ENCODE measurements at places on chromosomes 2 and 18.
A peak's percentile ranks its signal among the peaks of the same experiment; 100 is the strongest.

DNA sequence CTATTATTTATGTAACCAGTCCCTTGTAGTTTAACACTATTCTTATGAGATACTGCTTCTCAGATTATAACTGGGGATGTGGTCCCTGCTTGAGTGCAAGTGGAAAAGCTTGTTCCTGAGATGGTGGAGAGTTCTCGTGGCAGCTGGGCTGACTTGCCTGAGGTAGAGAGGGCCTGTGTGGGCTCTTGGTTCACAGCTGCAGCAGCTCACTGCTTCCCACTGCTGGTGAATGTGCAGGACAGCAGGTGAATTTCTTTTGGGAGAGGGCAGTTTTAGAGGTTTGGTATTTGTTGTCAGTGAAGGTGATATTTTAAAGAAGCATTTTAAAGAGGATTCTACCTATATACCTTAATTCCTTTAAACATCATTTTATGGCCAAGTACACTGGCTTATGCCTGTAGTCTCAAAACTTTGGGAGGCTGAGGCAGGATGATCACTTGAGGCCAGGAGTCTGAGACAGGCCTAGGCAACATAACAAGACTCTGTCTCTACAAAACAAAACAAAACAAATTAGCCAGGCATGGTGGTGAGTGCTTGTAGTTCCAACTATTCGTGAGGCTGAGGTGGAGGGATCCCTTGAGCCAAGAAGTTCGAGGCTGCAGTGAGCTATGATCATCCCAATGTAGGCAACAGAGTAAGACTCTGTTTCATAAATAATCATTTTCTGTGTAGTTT, 94.8 kb downstream of the MTA3 start:
- peak; percentile 34 for DNase-seq

DNA sequence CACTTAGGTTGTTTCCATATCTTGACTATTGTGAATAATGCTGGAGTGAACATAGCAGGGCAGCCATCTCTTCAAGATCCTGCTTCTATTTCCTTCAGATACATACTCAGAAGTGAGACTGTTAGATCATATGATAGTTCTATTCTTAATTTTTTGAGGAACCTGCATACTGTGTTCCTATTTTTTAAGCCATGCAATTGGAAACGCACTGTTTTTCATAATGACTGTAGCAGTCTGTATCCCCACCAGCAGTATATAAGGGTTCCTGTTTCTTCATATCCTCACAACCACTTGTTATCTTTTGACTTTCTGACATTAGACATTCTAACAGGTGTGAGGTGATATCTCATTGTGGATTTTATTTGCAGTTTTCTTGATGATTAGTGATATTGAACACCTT, 15.5 kb downstream of the NEURL3 start:
- no peak for DNase-seq

DNA sequence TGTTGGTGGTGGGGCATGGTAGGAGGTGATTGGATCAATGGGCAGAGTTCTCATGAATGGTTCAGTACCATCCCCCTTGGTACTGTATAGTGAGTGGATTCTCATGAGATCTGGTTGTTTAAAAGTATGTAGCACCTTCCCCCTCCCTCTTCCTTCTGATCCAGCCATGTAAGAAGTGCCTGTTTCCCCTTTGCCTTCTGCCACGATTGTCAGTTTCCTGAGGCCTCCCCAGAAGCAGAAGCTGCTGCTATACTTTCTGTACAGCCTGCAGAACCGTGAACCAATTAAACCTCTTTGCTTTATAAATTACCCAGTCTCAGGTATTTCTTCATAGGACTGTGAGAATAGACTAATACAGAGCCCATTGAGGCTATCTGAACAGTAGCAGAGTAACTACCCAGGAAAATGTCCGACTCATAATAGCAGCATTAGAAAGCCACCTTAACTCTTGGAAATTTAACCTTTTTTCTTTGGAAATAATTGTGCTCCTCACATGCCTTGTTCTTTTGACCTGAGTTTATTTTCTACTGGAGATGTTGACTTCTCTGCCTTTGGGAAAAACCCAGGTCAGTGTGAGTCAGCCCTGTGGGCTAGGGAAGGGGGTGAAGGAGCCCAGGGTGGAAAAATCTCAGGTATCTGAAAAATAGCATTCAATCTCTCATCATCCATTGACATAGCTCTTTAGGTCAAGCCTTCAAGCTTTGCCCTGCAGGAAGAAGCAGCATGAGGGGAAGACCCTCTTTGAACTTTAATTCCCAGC, 18.1 kb downstream of the CYP1B1 start:
- no peak for DNase-seq

- DNase-seq, result no peak
These were observed 142.3 kb downstream of the ZNF407 start for GRCh38 chr18:74739926-74740325.

GRCh38 chr2:105519516-105519915, 120.7 kb upstream of the FHL2 start:
- no peak for DNase-seq

DNA sequence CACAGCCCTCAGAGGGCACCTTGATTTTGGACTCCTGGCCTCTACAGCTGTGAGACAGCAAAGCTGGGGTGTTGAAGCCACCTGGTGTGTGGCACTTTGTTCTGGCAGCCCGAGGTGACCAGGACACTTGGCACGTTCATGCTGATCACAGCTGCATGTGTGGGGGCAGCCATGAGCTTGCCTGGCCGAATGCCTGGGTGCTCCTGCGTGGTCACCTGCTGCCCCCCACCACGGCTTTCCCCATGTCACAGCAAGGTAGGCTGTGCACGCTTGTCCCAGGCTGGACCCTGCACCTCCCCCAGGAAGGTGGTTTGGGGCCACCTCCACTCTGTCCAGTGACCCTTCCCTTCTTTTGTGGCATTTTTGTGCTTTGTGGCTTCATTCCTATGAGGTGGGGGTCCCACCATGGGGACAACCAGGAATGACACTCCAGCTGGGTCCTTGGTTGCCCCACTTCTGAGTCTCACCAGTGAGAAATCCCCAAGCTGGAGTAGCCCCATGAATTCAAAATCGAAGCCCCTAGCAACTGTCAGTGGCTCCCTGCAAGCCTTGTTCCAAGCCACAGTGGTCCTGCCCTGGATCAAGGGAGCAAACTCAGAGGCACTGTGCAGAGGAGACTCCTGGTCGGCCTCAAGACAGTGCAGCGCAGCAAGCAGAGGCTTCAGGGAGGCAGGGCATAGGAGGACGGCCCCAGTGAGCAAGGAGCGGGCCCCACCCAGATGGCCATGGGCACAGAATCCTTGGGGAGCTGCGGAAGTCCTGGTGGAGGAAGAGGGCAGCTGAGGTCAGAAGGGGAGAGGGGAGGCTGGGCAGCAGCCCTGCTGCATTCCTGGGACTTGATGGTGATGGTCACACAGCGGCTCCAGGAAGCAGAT, 121.4 kb upstream of the HS6ST1 start:
- no peak for DNase-seq

DNA sequence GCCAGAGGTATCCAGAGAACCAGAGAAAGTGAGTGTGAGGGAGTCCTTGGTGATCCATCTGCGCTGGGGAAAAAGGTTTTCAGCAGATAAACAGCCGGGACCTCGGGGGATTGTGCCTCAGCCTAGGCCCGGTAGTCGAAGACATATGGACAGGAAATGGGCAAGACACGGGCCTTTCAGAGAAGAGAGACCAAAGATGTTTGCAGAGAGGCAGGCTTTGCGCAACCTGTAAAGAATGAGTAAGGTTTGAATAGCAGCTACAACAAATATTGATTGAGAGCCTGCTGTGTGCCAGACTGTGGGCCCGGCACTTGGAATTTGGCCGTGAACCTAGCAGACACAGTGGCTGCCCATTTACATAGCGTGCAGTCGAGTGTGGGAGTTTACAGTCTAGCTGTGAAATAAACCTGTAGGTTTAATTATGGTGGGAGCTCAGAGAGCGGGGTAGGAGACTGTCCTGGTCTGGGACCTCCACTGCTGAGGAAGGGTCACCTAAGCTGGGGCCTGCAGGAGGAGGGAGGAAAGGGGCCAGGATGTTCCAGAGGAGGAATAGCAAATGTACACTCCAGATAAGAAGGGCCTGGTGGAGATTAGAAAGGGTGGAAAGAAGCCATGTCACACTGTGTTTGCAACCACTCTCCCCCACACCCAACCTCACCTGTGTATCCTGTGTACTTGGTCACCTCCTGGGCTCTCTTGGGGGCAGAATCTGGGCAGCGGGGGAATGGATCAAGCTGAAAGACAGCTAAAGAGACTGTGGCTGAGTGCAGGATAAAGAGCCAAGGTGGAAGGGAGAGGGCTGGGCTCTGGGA, 3.0 kb downstream of the SH2D6 start:
- DNase-seq, result no peak

- DNase-seq, result no peak
These were observed 62.4 kb downstream of the DDX1 start for GRCh38 chr2:15653806-15654726.

DNA sequence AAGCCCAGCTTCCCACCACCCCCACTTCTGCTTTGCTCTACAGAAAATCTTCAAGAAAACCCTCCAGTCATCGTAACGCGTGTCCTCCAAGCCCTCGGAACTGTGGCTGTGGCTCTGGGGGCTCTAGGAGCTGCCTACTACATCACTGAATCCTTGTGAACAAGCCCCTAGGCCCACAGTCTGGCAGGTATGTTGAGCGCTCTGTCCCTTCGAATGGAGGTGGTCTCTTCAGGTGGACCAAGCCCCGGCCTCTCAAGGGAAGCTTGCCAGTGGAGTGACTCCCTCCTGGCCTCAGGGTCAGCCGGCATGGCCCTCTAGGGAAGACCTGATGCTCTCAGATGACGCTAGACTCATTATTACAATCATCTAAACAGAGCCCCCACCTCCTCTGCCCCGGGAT, 6.7 kb downstream of the SPATA3 start:
- DNase-seq, result no peak

DNA sequence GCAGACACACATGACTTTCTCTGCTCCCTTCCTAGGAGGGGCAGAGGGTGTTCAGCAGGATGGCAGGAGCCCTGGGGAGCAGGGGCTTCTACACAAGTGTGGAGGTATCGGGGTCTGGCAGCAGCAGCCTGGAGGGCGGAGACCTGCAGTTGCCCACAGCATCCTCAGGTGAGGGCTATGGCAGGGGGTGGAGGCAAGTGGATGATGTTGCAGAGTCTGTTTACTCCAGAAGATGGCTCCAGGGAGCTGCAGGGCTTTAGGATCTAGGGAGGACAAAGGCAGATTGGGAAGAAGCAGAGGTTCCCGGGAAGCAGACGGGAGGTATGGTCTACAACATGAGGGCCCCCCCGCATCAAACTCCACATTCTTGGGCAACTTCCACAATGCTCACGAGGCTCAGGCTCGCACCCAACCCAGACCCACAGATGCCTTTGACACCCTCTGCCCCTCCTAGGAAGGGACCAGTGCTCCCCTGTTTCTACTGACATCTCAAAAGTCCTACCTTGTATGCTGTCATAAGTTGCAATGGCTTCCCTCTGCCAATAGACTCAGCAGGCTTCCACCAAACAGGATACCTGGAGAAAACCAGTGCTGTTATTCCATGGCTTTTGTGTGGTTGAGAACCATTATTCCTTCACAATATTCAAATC, 12.0 kb upstream of the ATP6V1C2 start:
- no peak for DNase-seq

- no peak for DNase-seq
These were observed 47.3 kb upstream of the CALCRL start for GRCh38 chr2:187495324-187495723.

DNA sequence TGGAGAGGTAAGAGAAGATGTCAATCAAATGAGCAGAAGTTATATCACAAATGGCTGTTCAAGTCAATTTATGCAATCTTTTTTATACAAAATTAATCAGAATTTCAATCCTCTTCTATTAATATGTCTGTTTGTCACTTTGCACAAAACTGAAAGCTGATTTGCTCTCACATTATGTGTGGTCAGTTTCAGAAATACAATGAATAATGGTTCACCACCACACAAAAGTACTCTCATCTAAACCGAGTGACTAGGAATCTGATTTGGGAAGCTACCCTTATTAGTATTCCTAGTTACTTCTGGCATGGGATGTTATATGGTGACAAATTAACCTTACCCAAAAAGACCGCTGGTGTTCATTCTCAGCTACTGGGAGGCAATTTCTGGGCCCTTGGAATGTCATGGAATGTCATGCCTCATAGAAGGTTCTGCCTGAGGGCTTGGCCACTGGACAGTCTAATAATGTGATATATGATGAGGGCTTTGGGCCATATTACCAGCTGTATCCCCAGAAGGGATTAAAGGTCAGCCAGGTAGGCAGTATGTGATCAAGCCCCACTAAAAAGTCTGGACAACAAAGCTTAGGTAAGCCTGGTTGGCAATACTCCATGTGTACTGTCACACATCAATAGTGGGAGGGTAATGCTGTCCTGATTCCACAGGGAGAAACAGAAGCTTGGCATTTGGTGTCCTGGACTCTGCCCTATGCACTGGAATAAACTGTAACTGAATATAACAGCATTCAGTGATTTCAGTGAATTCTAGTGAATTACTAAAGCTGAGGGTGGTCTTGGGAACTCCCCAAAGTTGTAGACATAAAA, 113.2 kb downstream of the PIGN start:
- no peak for DNase-seq

DNA sequence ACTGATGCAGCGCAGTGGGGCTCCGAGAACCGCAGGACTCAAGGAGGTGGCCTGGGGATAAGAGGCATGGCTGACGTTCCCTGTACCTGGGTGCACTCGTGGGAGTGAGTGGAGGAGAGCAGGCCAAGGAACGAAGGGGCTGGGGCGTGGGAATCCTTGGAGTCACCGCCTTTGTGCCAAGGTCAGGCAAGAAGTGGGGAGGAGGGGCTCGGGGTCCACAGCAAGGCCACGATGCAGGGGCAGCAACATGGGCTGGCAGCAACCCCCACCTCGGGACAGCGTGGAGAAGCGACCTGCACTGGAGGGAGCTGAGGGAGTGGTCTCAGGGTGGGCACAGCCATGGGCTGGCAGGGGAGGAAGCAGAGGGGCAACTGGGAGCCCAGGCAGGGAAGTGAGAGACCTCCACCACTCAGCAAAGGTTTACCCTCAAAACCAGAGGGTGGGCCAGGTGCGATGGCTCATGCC, 18.6 kb downstream of the ARID5A start:
- DNase-seq, result no peak

GRCh38 chr2:238814815-238815214, 33.1 kb upstream of the TWIST2 start:
- DNase-seq, result no peak

GRCh38 chr18:51936115-51936514, 403.9 kb upstream of the DCC start:
- DNase-seq, result no peak
